AG09319 (cell line): ENCODE measurements at places on chromosomes 1 and 21.

GRCh38 chr1:156104861-156105832 is 9.4 kb upstream of the LMNA start:
- DNase-seq: no peak

GRCh38 chr21:34795175-34795547 is 126.4 kb downstream of the CLIC6 start:
- no peak for DNase-seq

DNA sequence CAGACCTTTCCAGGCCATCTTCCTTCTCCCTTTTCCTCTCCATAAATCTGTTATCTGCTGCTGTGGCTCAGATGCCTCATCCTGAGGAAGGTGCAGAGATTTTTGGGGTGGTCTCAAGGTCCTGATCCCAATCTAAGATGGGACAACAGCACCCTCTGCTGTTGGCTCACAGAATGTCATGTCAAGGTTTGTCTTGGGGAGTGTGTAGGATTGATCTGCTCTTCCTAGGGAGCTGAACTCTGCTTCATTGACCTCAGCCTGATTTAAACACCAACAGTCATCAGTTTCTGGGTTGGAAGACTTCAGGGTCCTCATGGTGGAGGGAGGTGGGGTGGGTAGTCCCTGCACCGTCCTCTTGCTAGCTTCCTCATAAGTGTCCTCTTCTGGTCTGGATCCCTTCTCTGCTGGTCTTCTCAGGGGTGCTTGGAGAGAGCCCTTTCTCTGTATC is 62.8 kb upstream of the LAX1 start:
- peak; percentile 8 for DNase-seq

DNA sequence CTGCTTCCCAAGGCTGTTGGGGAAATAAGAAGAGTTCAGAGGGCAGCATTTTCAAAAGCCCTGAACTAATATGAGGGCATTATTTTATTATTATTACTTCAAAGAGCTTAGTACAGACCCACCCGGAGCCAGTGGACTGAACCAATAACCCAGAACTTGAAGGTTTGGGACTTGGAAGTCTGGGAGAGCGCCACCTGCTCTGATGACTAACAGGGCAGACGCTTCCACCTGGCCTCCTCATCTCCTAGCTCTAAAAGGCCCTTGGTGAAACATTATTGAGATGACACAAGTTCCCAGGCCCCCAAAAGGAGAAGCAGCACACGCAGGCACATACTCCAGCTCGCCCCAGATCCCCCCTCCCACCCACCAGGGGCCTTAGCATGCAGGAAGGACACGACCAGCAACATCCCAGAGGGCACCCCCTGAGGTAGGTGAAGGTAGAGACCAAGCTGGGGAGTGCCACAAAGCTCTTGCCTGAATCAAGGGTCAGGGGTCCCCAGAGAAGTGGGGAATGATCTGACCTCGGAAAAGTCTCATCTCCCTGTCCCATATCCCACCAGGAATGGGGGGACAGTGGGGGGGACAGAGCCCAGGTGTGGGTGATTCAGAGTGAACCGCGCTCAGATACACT is 1.3 kb downstream of the DLGAP3 start:
- DNase-seq: no peak

DNA sequence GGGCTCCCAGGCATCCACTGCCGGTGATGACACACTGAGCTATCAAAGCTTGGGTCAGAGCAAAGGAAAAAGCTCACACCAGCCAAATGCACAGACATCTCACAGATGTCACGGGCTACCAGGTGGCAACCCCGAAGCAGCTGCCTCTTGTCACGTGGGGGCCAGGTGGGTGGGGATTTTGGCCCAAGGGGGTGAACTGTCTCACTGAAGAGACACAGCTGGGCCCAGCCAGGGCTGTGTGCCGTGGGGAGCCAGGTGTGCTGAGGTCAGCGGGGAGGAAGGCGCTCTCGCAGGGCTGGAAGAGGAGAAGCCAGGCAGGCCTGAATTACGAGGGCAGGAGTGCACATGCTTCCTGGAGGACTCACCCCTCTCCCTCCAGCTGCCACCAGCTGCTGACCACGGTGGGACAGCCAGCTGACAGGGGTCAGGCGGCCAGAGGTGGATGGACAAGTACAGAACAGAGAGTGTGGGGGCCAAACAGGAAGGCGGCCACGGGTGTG is 32.4 kb downstream of the KCNN3 start:
- DNase-seq: no peak

- DNase-seq: no peak
Measured at GRCh38 chr1:46547481-46548383, 3.7 kb downstream of the KNCN start.

GRCh38 chr1:234649432-234650081 is 39.6 kb upstream of the IRF2BP2 start:
- DNase-seq: no peak

DNA sequence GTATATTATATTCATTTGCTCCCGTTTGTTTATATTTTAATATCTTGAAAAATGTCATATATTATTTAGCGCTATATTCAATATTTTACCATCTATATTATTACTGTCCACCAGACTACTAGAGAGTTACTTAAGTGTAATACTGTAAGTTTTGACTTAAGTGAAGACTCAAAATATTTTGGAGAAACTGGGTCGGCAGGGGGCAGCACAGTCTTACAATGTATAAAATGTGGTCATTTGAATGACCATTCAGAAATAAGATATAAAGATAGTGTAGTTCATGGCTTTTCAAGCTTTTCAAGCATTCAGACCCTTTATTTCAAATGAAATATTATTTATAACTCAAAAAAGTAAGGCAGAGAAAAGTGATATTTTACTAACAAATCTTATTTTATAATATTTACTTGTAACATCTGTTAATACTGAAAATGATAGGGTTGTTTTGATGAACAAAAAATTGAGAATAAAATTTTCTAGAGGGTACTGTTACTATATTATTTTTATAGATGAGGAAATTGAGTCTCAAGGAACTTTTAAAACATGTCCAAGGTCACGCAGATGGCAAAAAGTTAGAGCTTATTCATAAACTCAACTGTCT is 89.0 kb upstream of the SERTAD4 start:
- peak; percentile 51 for DNase-seq

GRCh38 chr1:113872219-113872935 is 865 bp upstream of the PTPN22 start:
- DNase-seq: no peak

DNA sequence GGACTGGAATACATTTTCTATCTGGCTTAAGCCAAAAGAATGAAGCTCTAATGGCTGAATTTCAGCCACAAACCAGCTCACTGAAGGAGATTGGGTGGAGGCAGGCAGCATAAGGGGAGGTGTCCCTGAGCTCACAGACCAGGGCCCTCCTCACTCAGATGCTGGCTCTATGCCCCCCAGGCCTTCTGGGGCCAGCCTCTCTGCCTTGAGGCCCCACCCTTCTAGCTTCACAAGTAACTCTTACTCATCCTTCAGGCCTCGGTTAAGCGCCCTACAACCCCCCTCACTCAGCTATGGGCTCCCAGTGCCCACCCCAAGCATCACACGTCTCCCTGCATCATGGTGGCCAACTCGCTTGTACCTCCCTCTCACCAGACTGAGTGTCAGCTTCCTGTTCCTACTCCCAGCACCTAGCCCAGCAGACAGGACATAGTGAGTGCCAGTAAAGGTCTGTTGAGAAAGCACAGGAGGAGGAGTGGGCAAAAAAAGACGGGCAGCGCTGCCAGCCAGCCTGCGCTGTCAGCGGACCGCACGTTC is 40.8 kb upstream of the GPR157 start:
- no peak for DNase-seq

GRCh38 chr1:224287714-224288113 is 42.3 kb downstream of the NVL start:
- DNase-seq: no peak

DNA sequence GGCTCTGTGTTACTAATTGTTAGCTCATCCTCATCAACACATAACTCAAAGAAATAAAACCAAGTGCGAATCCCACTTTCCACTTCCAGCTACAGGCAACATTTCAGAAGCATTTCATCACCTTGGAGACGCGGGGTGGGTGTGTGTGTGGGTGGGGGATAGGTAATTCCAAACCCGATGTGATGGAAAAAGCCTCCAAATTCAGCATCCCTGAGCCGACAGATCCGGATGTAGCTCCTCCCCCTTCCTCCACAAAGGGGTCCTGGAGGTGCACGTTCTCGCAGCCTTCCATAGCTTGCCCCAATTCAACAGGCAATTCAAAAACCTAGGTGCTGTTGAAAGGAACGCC is 486 bp downstream of the HSPA13 start:
- no peak for DNase-seq

GRCh38 chr1:24528744-24529143 is 26.1 kb downstream of the RCAN3 start:
- DNase-seq: no peak

- DNase-seq: no peak
Measured at GRCh38 chr1:34642679-34643078, 112.2 kb upstream of the GJB5 start.

GRCh38 chr1:47745715-47746609 is 251.2 kb downstream of the TRABD2B start:
- DNase-seq: no peak

- DNase-seq: no peak
Measured at GRCh38 chr1:41689139-41689538, 204.7 kb upstream of the EDN2 start.

DNA sequence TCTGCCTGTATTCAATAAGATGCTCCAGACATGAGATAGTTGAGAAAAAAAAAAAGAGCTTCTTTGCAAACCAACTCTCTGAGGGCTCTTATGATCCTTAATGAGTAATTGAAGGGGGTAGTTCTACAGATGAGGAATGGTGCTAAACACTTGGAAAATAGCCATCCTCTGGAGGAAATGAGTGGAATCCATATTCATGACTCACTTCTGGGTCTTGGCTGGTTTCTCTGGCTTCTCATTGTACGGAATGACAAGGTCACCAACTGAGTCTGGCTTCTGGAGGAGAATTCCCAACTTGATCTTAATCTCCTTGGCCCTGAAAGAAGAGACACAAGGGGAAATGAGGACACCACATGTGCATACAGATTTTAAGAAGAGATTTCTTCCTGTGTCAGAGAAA is 34.7 kb downstream of the RGS5 start:
- peak; percentile 89 for DNase-seq

DNA sequence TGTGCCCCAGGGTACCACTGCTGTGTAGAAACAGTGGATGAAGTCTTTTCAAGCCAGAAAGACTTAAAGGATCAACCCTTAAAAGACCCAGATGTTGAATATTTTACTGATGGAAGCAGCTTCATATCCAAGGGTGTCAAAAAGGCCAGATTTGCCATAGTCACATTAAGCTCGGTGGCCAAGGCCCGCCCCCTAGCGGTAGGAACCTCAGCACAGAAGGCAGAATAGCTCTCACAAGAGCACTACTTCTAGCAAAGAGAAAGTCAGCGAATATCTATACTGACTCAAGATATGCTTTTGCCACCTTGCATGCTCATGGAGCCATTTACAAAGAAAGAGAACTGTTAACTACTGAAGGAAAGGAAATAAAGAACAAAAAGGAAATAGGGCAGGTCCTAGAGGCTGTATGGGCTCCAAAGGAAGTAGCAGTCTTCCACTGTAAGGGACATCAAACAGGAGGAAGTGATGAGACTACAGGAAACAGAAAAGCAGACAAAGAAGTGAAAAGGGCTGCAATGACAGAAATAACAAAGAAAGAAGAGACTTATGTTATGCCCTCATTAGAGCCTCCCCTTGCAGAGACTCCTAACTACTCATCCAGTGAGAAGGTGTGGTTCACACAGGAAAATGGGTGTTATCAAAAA is 90.5 kb downstream of the LIPI start:
- no peak for DNase-seq
